ENCODE measurements at places on chromosomes 4 and X. TPM values are rescaled to one million over a fixed set of nuclear protein-coding genes. Genes with fewer than 3 reads are reported as not detected.

The ADGRG4 gene
- total RNA-seq, result not detected

DNA sequence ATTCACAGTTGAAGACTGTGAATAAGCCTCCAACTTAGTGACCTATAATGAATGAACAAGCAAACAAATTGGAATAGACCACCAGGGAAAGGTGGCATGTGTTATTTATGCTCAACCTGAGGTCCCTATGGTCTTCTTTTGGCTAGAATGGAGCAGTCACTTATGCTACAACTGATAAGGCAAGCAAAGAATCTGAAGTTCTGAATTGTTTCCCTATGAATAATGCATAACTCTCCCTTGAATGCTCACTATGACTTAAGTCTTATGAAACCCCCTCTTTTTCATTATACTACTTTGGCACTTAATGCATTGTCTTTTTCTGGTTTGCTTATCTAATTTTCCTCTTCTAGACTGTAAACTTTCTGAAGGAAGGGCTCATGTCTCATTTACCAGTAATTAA is 2.6 kb downstream of the GIMD1 start:
- no peaks in the 10 kb centered on the region for H3K36me3 ChIP-seq
- no peak for DNase-seq
- no peak overlapping the region for H3K4me3 ChIP-seq
- H3K27me3 ChIP-seq, result no peaks in the 10 kb centered on the region
- peaks cover 17% of the 10 kb centered on the region for H3K4me1 ChIP-seq

GRCh38 chr4:23162275-23162674 is 469.5 kb downstream of the GBA3 start:
- H3K4me1 ChIP-seq, result no peaks in the 10 kb centered on the region
- no peak overlapping the region for H3K4me3 ChIP-seq
- no peak for DNase-seq
- H3K36me3 ChIP-seq, result no peaks in the 10 kb centered on the region
- H3K27ac ChIP-seq, result no peak overlapping the region

DNA sequence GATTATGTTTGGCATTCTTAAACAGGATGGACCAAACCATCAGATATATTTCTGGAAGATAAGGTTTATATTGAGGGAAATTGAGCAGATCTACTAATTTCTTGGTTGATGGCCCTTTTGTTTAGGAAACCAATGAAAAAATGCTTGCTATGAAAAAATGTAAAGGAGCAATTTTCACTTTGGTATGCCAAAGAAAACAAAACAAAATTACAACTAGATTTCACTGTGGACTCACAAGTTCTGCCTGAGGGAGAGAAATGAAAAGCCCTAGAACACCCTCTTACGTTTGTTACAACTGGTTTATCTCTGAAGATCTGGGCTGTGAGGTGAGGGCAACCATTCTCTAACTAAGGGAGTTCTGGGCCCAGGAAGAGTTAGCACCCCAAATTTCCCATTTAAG is 122.5 kb upstream of the IL15 start:
- H3K27me3 ChIP-seq, result no peaks in the 10 kb centered on the region
- no peak for DNase-seq
- no peak overlapping the region for H3K4me3 ChIP-seq
- H3K4me1 ChIP-seq, result no peaks in the 10 kb centered on the region
- H3K36me3 ChIP-seq, result peaks cover 4% of the 10 kb centered on the region

DNA sequence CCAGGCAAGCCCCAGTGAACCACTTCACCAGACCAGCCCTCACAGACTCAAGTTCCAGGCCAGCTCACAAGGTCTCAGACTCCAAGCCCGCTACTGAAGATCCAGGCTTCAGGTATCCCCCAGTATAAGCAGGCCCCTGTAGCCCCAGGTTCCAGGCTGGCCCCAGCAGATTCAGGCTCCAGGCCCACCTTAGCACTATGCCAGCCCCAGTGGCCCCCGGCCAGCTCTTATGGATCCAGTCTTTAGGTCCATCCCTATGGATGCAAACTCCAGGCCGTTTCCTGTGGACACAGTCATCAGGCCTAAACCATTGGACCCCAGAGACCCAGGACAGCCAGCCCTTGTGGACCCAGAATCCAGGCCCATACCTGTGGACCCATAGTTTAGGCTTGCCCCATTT is 277.8 kb upstream of the MAGEB18 start:
- no peaks in the 10 kb centered on the region for H3K4me1 ChIP-seq
- H3K4me3 ChIP-seq, result no peak overlapping the region
- H3K36me3 ChIP-seq, result no peaks in the 10 kb centered on the region
- H3K27ac ChIP-seq, result no peak overlapping the region
- DNase-seq, result no peak
- no peaks in the 10 kb centered on the region for H3K27me3 ChIP-seq

Data from glutamatergic neuron (in vitro differentiated cells).